HT1080 (cell line): ENCODE measurements at places on chromosomes 7 and 10.

DNA sequence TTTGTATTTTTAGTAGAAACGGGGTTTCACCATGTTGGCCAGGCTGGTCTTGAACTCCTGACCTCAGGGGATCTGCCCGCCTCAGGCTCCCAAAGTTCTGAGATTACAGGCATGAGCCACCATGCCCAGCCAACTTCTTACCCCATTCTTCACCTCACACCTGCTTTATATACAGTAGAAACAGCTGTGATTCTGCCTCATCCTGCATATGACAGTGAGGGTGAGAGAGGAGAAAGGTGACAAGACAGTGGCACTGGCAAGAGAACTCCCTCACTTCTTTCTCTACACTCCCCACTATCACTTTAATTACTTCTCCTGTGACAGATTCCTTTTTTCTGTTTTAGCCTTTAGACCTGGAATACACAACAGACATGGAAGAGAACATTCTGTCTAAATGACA lies 61.8 kb upstream of the CAPZA2 start:
- DNase-seq = no peak

- DNase-seq = no peak
Observed at GRCh38 chr7:85620936-85621685, 434.3 kb upstream of the SEMA3D start.

GRCh38 chr7:66840316-66840715 lies 80.7 kb upstream of the TMEM248 start:
- no peak for DNase-seq

- no peak for DNase-seq
Observed at GRCh38 chr10:71036297-71036966, 148.1 kb upstream of the PCBD1 start.

GRCh38 chr10:125231813-125232475 lies 71.6 kb upstream of the CTBP2 start:
- DNase-seq = no peak

- no peak for DNase-seq
Observed at GRCh38 chr7:38129579-38129978, 48.5 kb upstream of the STARD3NL start.
